KBM-7 (cell line): ENCODE measurements at places on chromosomes 3 and 15.

- no peak for DNase-seq
These were observed 139.2 kb downstream of the RBMS3 start for GRCh38 chr3:29420106-29420505.

DNA sequence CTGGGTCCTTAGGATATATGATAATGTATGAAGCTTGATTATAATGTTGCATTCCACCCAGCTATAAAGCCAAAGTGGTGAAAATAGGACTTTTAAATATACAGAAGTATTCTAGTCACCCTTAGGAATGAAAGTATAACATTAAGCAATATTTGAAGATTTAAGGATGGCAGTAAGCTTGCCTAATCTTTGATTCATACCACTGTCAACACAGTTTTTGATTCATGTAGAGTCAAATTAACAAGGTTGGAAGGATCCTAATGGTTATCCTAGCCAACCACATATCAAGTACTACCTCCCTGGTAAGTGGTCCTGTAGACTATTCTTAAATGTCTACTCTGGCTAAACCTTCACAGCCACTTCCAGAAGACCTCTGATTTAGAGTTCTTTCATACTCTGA is 18.6 kb downstream of the ARIH1 start:
- DNase-seq: no peak

DNA sequence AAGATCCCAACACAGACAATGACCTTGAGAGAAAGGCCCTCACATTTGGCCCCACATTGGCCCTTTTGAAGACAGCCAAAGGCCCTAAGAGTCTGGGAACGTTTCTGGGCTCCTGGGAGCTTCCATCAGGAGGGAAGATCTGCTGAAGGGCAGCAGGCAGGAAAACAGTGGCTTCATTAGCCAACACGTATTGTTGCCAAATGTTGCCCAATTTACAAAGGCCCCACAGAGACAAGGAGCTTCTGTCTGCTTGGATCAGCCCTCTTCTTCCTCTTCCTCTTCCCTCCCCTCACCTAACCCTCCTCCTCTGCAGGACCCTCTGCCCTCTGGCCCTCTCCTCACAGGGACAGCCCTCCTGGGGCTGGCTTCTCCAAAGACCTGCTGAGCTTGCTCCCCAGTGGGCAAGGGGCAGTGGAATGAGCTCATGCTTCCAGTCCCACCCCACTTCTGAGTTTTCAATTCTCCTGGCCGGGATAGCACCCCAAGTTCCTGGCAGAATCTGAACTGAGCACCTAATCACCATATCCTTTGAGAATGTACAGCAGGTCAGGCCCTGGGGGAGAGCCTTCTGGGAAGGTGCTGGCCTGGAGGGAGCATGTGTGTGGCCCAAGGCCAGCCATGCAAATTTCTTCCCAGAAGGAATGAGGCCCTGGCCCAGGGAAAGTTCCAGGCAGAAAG is 5.1 kb upstream of the LTF start:
- no peak for DNase-seq

DNA sequence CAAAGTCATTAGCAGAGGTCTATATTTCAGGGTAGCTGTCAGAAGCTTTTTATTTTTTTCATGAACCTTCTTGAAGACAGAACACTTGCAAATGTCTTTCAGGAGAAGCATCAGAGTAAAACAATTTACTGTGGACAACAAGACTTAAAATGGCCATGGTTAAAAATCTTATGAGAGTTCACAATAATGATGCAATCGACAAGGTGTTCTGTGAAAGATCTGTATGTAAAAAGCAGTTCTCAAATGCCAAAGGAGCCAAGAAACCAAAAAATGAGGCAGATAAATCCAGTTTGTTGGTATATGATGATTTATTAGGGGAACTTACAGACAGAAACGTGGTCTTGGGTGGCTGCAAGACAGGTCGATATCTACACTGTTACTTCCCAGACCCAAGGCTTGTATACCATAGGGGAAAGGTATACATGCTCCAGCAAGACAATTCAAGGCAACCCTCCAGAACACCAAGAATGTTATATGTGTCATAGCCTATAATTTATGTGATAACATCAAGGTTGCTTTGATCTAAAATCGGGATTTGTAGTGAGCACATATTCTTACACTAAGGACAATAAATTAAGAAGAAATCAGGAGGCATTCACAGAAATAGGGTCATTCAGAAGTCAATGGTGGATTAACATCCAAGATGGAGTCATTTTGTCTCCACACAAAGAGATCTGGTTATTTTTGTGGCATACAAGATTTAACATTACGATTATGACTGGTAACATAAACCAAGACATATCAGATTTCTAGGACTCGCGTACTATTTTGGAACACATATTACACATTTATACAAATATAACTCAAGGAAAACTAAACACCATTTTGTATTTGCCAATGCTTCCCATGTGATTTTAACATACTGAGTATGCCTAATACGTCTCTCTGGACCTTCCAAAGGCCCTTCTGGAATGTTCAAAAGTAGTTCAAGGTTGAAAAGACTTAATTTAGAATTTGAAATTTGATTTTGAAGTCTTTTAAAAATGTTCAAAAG is 316.4 kb downstream of the THSD4 start:
- no peak for DNase-seq

DNA sequence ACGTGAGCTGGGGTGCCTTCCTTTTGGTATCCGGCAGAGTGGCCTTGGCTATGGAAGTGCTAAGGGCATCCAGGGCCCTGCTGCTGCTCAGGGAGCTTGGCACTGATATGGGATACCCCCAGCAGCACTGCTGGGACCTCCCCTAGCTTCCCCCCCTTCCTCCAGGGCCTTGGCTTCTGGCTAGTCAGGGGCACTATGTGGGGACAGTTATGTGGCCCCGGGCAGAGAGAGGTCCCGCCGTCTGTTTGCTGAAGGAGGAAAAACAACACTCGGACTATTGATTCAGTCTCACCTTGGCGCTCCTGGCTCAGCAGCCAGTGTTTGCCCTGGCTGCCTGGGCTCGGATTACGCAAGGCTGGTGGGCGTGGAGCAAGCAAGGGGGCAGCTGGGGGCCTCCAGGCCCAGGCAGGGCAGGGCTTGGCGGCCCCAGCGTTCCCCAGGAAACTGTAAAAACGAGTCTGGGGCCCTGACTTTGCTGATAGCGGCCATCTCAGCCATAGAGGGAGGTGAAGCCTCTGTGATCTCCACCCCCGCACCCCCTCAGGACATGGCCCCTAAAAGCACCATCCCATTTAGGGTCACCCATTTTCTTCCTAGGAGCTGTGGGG is 5.7 kb downstream of the FURIN start:
- DNase-seq: peak; percentile 45

GRCh38 chr3:61136191-61136590 is 115.1 kb downstream of the FHIT start:
- no peak for DNase-seq

DNA sequence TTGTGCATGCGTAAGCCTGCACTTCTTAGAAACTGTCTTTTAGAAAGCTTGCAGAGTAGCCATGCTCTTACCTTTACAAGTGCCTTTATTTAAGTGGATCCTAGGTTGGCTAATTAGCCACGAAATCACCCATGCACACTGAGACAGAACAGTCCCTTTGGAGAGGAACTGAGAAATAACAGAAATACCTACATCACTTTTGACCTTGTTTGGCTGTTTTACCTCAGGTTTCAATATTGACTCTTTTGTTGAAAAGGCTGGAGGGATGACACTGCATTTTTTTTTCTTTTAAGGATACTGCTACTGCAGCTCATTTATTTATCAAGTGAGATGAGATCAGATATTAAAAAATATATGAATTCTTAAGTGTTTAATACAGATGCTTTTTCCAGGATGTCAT is 155.6 kb upstream of the GOLIM4 start:
- DNase-seq: no peak

DNA sequence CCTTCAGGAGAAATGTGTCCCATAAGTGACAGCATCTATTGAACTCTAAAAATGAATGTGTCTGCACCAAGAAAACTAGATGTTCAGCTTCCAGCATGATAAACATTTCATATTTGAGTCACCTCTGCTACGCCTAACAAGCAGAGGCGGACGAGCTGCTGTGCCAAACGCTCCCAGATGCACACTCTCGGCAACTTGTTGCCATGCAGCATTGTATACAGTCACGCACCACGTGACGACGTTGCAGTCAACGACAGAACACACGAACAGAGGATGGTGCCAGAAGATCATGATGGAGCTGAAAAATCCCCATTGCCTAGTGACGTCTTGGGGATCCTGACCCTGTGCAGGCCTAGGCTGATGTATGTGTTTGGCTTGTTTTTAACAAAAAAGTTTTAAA is 137.5 kb downstream of the XXYLT1 start:
- DNase-seq: no peak

GRCh38 chr3:106183762-106184391 is 315.1 kb upstream of the CBLB start:
- no peak for DNase-seq

DNA sequence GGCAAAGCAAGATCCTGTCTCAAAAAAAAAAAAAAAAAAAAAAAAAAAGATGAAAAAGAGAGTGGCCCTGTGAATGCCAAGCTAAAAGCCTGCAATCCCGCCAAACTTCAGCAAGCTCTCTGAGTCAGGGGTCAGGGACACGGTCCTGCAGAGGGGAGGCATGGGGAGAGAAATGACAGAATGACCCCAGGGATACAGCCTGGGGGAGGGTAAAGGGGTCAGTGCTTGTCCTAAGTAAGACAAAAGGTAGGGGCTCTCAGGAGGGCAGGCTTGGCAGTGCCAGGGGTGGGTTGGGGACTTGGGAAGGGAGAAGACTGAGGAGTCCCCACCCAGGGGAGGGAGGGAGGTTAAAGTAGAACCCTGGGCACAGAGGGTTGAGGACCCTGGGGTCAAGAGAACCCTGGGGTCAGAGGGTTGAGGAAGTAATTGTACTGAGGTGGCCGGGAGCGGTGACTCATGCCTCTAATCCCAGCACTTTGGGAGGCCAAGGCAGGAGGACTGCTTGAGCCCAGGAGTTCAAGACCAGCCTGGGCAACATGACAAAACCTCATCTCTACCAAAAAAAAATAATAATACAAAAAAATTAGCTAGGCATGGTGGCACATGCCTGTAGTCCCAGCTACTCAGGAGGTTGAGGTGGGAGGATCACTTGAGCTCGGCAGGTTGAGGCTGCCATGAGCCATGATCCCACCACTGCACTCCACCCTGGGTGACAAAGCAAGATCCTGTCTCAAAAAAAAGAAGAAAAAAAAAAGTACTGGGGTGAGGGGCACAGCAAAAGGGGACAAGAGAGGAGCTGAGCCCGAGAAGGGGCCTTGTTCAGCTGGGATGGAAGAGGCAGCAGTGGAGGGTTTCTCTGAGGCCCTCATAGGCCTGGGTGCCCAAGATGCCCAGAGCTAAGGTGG is 5.2 kb upstream of the SEMA3B start:
- DNase-seq: no peak

DNA sequence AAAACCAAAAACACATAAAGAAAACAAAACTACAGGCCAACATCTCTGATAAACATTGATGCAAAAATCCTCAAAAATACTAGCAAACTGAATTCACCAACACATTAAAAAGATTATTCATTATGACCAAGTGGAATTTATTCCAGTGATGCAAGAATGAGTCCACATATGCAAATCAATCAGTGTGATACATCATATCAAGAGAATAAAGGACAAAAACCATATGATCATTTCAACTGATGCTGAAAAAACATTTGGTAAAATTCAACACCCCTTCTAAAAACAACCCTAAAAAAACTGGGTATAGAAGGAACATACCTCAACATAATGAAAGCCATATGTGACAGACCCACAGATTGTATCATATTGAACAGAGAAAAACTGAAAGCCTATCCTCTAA is 265.6 kb upstream of the DCBLD2 start:
- no peak for DNase-seq

DNA sequence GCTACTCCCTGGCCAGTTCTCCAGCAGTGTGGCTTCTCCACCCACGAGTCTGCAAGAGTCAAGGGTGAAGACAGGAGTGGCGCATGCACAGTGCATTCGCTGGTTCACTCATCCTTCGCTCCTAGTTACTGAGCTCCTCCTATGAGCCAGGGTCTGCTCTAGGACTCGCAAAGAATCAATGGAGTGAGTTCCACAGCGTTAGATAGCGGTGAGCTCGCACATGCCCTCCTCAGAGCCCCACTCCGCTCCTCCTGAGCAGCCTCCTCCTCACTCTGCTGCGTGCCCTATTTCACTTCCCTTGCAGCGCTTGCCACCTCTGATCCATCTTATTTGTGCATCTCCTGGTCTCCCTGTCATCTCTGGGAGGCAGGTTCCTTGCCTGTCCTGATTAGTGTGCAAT is 63.0 kb downstream of the NUP210 start:
- DNase-seq: no peak

- no peak for DNase-seq
These were observed 176.6 kb downstream of the PYDC2 start for GRCh38 chr3:191637611-191638010.

- no peak for DNase-seq
These were observed 14.7 kb upstream of the ATP2B2 start for GRCh38 chr3:10520072-10520471.

DNA sequence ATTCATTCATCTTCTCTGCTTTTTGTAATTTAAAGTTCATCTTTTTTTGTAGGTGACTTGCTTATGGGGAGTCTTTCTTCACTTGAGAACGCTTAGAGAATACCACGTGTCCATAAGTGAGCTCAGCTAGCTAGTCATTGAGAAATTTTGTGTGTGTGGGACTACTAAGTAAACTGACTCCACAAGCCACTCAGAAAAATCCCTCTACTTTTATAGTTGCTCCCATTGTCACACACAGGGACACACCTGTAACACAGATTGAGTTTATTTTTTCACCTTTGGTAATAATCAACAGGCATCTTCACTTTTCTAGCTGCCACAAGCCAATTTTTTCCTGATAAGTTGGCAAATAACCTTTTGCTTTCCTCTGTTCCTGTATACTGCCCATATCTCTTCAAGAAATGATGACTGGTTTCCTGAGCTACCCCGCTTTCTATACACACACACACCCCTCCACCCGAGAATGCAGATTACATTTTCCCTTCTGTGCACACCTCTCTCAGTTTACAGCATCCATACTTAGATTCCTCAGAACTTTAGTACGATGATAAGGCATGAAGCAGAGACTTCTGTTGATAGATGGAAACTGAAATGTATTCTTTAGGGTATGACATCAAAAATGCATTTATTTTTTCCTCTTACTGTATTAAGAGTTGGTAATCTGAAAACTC is 4.6 kb downstream of the TSC22D2 start:
- DNase-seq: peak; percentile 55

DNA sequence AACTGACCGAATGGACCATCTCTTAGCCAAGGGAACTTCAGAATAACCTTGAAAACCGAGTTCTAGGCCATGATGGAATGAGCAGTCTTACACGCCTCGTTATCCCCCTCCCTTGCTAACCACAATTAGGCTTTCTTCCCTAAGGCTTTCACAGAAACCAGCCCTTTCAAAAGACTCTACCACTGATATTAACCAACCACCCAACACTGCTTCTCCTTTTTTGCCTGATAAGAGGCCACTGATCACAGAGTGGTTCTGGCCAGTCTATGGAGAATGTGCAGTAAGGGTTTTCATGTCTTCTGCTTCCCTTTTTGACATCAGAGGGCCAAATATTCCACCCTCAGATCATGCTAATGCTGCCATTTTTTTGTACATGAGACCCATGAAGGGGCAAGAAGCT is 59.3 kb downstream of the MCF2L2 start:
- DNase-seq: peak; percentile 92

- DNase-seq: no peak
These were observed 106.6 kb downstream of the TGFBR2 start for GRCh38 chr3:30712991-30713390.
